ENCODE measurements at places on chromosomes 6 and 20.

GRCh38 chr20:56422824-56423189, 10.7 kb downstream of the CASS4 start:
- no peak for DNase-seq

DNA sequence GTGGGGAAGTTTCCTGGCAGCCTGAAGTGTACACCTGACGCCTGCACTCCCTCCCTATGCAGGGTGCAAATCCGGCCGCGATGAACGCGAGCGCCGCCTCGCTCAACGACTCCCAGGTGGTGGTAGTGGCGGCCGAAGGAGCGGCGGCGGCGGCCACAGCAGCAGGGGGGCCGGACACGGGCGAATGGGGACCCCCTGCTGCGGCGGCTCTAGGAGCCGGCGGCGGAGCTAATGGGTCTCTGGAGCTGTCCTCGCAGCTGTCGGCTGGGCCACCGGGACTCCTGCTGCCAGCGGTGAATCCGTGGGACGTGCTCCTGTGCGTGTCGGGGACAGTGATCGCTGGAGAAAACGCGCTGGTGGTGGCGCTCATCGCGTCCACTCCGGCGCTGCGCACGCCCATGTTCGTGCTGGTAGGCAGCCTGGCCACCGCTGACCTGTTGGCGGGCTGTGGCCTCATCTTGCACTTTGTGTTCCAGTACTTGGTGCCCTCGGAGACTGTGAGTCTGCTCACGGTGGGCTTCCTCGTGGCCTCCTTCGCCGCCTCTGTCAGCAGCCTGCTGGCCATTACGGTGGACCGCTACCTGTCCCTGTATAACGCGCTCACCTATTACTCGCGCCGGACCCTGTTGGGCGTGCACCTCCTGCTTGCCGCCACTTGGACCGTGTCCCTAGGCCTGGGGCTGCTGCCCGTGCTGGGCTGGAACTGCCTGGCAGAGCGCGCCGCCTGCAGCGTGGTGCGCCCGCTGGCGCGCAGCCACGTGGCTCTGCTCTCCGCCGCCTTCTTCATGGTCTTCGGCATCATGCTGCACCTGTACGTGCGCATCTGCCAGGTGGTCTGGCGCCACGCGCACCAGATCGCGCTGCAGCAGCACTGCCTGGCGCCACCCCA, 1.2 kb downstream of the GPR6 start:
- no peak for DNase-seq

GRCh38 chr6:3244003-3244831, 14.5 kb upstream of the PSMG4 start:
- DNase-seq = no peak

DNA sequence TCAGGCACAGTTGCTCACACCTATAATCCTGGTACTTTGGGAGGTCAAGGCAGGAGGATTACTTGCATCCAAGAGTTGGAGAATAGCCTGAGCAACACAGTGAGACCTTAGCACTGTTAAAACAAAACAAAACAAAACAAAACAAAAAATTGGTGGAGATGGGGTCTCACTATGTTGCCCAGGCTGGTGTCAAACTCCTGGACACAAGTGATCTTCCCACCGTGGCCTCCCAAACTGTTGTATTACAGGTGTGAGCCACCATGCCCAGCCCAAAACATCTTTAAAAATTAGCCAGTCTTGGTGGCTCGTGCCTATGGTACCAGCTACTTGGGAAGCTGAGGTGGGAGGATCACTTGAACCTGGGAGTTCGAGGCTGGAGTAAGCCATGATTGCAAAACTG, 120.2 kb downstream of the GMDS start:
- DNase-seq = no peak

GRCh38 chr20:2692036-2692885, at the start of gene EBF4:
TSS of gene EBF4 (plus strand) at chr20:2692780. CDS start at chr20:2693646, 866 bp downstream.
- no peak for DNase-seq

- no peak for DNase-seq
Measured at GRCh38 chr6:145977881-145978280, 13.7 kb upstream of the SHPRH start.

DNA sequence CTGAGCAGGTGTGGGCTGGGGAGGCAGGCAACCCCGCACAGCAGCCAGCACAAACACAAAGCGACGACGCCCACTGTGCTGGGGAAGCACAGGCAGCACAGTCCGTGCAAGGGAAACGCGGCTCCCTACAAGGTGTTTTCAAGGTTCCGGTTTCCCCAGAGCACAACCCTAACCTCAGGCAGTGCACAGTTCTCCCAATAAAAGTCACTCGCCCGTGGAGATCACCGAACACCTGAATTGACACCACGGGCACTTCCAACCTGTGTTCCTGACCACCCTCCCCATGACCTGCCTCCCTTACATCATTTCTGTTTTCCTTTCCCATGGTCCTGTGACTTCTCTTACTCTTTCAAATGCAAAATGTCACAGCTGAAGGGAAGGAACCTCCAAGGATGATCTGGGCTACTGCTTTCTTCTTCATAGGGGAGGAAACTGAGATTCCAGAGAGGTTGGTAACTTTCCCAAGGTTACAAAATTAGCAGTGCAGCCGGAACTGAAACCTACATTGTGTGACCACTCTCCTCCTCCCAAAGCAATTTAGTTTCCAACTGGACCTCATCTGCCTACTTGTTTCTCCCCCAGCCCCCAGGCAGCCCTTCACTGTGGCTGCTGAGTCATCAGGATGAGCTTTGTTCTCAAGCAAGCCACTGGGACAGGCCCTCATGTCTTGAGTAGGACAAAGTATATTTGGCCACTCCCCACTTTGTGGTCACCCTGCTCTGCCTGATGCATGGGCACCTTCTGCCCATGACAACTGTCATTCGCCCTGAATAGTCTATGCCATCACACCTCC, 125.3 kb downstream of the ATXN1 start:
- peak; percentile 30 for DNase-seq

DNA sequence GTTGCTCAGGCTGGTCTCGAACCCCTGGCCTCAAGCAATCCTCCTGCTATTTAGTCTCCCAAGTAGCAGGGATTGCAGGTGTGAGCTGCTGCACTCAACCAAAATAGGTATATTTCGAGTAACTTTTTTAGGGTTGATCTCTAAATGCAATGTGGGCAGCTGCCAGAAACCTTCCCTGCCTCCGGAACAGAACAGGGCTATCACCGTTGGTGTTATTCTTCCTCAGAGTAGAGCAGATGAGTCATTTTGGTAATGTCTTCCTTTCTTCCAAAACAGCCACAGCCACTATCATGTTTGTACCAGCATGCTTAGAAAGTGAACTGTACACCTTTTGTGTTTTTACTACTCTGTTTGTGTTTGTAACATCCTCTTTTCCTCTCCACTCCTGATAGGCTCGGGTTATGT, 44.1 kb downstream of the SNX9 start:
- peak; percentile 40 for DNase-seq

- DNase-seq = no peak
Measured at GRCh38 chr6:106972500-106972899, 2.0 kb downstream of the CD24 start.

DNA sequence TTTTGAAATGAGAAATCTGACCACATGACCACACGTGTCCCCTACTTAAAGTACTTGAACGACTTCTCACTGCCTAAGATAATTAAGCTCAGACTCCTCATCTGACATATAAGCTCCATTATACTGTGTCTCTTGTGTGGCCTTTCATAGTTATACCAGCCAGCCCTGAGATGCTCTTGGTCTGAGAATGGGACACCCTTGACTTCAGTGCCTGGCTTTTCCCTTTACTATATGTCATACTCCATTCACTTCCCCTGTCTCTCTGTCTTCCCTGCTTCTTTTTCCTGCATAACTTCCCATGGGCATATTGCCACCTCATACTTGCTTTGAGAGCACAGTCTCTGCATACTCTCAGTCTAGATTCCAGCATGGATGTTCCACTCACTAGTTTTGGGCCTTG, 53.4 kb upstream of the TINAG start:
- no peak for DNase-seq

GRCh38 chr20:4546342-4546741, 175.4 kb upstream of the PRND start:
- DNase-seq = no peak

DNA sequence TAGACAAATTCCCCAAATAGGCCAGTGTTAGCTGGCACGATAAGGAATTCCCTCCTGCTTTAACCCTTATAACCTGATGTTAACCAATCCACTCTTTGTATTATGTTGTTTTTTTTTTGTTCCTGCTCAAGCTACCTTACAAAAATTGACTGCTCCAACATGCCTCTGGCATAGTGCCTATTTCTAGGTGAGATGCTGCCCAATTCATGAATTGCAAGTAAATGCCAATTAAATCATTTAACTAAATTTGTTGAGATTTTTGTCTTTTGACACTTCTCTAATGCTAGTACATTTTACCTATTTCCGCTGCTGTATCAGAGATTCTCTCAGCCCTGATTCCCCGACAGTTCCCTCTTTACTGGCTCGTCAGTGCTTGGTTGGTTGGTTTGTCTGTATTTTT, 66.5 kb downstream of the HECA start:
- no peak for DNase-seq

DNA sequence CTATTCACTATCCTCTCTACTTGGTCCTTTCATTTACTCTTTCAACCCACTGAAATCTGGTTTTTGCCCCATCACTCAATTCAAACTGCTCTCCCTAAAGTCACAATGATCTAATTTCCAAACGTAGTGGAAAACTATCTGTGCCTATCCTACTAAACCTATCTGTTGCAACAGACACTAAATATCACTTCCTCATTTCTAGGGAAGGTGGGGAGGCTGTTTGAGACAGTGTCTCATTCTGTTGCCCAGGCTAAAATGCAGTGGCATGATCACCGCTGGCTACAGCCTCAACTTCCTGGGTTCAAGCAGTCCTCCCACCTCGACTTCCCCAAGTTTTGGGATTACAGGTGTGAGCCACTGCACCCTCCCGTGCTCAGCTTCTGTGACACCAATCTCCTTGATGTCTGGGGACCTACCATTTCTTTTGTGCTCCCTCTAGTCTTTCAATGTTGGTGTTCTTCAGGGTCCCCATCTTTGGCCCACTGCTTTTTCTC, 8.8 kb downstream of the RANBP9 start:
- no peak for DNase-seq

GRCh38 chr6:143699430-143699825, 21.7 kb downstream of the PHACTR2 start:
- DNase-seq = no peak

DNA sequence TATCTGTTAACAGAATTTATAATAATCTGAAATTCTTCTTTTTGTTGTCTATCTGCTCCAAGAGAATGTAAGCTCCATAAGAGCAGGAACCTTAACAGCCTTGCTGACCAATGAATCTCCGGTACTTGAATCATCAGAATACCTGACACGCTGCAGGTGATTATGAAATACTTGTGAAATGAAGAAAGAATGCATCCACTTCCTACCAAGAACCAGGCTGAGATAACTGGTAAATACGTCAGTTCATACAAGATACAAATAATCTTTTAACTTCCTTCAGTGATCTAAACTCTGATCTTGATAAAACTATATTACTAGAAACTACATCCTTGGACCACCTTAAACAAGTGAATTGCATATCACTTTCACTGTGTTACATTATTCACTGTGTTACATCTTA, 116.2 kb downstream of the MAP3K5 start:
- no peak for DNase-seq

GRCh38 chr6:77038807-77039206, 424.5 kb downstream of the HTR1B start:
- no peak for DNase-seq

DNA sequence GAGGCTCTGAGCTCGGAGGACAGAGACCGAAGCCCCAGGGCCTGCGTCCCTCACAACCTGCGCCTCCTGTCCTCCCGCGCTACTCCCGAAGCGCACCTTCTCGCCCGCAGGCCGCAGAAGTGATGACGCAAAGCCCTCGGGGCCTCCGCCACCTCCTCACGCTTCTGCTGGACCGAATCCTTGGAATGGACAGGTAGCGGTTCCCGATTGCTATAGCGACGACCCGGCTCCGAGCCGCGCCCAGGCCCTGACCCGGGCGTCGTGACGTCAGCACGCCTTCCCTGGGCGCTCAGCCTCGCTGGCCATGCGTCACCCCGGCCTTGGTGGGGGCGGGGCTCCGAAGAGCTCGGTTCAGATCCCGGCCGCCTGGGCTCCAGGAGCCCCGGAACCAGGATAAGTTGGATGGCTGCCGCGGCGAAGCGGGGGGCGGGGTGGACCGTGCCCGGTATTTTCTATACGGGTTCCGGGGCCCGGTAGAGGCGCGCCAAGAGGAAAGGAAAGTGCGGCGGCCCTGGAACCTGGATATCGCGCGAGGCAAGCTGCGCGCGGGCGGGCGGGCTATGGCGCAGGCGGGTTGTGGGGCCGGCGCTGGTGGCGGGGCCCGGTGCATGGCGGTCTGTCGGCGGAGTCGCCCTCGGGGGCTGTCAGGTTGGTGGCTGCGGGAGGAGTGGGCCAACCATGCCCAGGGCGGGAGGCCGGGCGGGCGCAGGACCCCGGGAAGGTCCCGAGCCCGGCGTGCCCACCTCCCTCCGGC, at the start of gene ZNF76:
ZNF76 (plus strand) TSS at position 542 of the 754 bp plus-strand sequence. CDS start 21,417 bp downstream, outside the sequence.
- peak; percentile 94 for DNase-seq

- no peak for DNase-seq
Measured at GRCh38 chr6:126531840-126532239, 191.9 kb downstream of the CENPW start.

DNA sequence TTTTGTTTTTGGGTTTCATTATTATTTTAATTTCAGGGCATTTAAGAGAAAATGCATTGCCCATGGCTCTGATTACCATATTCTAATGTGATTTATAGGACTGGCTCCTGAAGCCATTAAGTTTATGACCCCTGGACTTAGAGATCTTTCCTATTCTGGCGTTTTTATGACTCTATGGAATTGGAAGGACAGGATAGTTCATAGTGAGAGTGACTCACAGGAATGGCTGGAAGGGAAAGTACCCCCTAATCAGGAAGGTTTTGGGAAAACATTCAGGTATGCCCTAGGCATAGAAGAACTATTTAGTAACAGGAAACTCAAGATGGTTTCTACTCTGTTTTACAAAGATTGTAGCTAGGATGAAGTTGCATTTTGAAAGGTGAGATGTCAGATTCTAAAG, 108.6 kb upstream of the SLC2A12 start:
- DNase-seq = no peak

DNA sequence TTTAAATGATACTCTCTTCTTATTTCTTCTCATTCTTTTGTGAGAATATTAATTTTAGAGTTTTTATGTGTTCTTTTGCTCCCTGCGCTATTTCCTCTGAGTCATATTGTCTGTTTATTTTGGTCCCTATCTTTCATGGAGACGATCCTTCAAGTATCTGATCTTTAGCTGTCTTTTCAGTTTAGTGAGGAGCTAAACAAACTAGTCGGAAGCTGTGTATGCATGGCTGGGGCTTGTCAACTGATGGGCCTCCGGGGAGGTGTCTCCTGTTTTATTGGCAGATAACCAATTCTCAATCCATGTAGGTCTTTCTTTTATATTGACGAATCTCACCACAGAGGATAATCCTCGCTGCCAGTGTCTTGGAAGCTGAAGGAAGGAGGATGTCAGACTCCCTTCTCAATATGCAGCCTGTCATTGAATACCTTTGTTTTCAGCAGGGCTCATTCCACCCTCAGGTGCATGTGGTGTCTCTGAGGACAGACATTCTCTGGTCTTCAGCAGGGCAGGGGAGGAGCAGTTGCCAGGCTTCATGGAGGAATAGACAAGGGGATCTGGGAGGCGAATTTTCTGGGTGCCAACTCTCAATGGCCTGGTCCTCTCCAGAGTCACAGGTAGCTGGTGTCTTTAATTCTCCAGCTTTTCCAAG, 64.9 kb downstream of the RNF182 start:
- DNase-seq = no peak

All from kidney capillary endothelial cell (primary cell).